ENCODE measurements at places on chromosomes 4 and X.

DNA sequence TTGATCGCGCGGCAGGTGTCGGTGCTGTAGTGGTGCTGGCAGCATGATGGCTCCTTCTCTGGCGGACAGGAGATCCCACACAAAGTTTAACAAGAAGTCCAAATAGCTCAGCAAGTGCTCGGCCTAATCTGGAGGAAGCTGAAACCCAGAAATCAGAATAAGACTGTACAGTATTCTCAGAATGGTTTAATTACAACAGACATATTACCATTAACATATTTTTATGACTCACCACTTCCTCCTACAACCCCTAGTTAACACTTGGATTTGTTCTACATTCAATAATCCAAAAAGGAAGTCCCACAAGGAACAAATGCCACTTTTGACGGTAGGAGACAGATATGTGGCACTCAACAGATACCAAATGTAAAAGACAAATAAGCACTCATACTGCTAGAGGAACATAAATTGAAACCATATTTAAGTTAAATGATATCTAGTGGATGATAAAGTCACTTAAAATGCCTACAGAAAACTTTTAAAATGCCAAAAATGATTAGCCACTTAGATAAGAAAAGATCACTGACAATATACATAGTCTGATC lies 91.2 kb downstream of the HUWE1 start:
- no peak for DNase-seq
- no peak overlapping the region for H3K4me3 ChIP-seq
- no peak overlapping the region for H3K27ac ChIP-seq
- no peaks in the 10 kb centered on the region for H3K4me1 ChIP-seq
- H3K36me3 ChIP-seq = peaks cover 20% of the 10 kb centered on the region

- DNase-seq = no peak
- no peak overlapping the region for H3K27ac ChIP-seq
- H3K36me3 ChIP-seq = no peaks in the 10 kb centered on the region
- no peak overlapping the region for H3K4me3 ChIP-seq
- no peaks in the 10 kb centered on the region for H3K4me1 ChIP-seq
These were observed 14.0 kb downstream of the PF4 start for GRCh38 chr4:73967866-73968265.

- no peak for DNase-seq
- no peak overlapping the region for H3K27ac ChIP-seq
- H3K27me3 ChIP-seq = no peaks in the 10 kb centered on the region
- no peak overlapping the region for H3K4me3 ChIP-seq
- H3K4me1 ChIP-seq = no peaks in the 10 kb centered on the region
These were observed 103.3 kb upstream of the FAT1 start for GRCh38 chr4:186826846-186827533.

- H3K4me1 ChIP-seq = no peaks in the 10 kb centered on the region
- no peaks in the 10 kb centered on the region for H3K36me3 ChIP-seq
- DNase-seq = no peak
- no peak overlapping the region for H3K27ac ChIP-seq
- no peak overlapping the region for H3K4me3 ChIP-seq
These were observed 8.4 kb upstream of the PRPS1 start for GRCh38 chrX:107619885-107620322.

DNA sequence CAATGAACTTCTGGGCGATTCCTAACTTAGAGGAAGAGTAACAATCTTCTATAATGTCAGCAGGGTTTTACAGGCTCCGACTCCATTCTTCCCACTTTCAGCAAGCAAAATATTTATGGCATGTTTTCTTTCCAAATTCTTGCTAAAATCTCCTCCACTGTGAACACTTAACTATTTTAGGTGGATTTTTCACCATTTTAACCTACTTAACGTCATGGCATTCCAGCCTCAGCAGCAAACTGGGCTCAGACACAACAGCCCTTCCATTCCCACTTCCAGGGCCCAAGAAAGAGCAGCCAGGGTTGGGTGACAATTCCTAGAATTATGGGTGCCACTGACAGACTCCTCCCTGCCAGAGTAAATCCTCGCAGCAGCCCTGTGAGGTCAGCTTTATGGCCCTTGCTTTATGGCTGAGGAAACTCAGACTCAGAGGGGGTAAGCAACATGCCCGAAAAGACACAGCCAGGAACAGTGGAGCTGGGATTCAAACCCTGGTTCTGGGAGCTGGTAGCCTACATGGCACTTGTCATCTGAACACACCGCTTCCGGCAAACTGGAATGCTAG lies 112.8 kb upstream of the MAP3K15 start:
- no peaks in the 10 kb centered on the region for H3K4me1 ChIP-seq
- H3K27me3 ChIP-seq = no peaks in the 10 kb centered on the region
- no peaks in the 10 kb centered on the region for H3K36me3 ChIP-seq
- H3K4me3 ChIP-seq = no peak overlapping the region

DNA sequence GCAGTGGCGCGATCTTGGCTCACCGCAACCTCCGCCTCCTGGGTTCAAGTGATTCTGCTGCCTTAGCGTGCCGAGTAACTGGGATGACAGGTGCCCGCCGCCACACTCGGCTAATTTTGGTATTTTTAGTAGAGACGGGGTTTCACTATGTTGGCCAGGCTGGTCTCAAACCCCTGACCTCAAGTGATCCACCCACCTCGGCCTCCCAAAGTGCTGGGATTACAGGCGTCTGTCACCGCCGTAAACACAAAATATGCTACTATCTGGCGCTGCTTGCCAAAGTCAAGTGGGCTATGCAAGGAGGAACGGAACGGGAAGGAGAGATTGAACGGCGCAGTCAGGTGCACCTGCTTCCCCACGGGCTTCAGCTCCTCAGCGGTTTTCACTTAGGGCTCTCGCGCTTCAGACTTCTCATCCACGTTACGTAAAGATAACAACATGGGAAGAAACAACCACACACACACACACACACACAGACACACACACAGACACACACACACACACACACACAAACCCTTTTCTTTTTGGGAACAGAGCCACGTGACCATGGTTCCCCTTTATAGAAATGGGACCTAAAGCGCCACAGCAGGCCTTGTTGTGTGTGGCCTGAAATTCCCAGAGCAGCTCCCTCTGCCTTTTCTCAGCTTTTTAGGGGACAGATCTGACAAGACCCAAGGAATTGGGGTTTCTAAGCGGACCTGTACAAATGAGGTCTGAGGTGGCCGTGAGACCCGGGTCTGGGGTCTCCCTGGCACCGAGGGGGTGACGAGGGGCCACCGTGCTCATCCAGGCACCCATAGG lies 1.5 kb downstream of the P2RY8 start:
- H3K4me1 ChIP-seq = no peaks in the 10 kb centered on the region
- H3K27ac ChIP-seq = no peak overlapping the region
- no peak for DNase-seq
- no peaks in the 10 kb centered on the region for H3K36me3 ChIP-seq

- DNase-seq = no peak
- no peaks in the 10 kb centered on the region for H3K36me3 ChIP-seq
- H3K27ac ChIP-seq = no peak overlapping the region
- H3K27me3 ChIP-seq = no peaks in the 10 kb centered on the region
- no peak overlapping the region for H3K4me3 ChIP-seq
- no peaks in the 10 kb centered on the region for H3K4me1 ChIP-seq
These were observed 2725.5 kb downstream of the ARAP2 start for GRCh38 chr4:33518856-33519255.

- H3K36me3 ChIP-seq = no peaks in the 10 kb centered on the region
- H3K27me3 ChIP-seq = no peaks in the 10 kb centered on the region
- no peaks in the 10 kb centered on the region for H3K4me1 ChIP-seq
- no peak for DNase-seq
These were observed 30.6 kb upstream of the ANTXR2 start for GRCh38 chr4:80103629-80104028.

DNA sequence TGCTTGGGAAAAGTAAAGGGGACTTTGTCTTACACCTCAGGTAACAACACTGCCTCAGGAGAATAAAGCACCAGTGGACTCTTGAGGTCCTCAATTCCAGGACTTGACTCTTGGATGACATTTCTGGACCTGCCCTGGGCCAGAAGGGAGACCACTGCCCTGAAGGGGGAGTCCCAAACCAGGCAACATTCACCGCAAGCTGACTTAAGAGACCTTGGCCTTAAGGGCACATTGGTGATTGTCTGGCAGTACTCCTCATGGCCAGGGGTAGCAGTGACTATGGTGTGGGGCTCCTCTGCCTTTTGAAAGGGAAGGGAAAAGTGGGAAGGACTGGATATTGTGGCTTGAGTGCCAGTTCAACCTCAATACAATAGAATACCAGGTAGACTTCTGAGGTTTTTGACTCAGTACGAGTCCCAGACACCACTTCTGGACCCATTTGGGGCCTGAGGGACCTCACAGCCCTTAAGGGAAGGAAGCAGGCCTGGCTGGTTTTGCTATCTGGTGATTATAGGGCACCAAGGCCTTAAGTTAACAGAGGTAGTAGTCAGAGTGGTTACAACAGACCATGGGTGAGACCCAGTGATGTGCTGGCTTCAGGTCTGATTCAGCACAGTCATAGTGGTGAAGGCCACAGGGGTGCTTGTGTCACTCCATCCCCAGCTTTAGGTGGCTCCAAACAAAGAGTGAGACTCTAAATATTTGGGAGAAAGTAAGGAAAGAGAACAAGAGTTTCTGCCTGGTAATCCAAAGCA lies 121.2 kb upstream of the TET2 start:
- H3K4me3 ChIP-seq = no peak overlapping the region
- DNase-seq = peak; percentile 73
- no peaks in the 10 kb centered on the region for H3K27me3 ChIP-seq
- no peaks in the 10 kb centered on the region for H3K4me1 ChIP-seq
- no peak overlapping the region for H3K27ac ChIP-seq

DNA sequence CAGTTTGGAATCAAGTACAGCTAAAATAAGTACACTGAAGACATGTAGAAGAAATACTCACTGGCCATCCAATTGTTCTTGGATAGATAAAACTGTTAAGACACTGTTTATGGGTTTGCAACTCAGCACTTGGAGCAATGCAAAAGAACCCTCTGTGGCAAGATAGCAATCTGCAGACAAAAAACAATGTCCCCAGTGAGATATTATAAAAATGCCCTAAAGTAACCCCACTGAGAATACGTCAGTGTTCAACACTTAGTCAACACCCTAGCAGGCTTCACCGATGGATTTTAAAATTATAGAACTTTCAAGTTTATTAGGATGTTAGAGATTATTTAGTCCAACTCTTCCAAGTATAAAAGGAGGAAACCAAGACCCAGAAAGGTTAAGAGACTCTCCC lies 47.5 kb upstream of the NDP start:
- H3K27ac ChIP-seq = no peak overlapping the region
- H3K4me1 ChIP-seq = no peaks in the 10 kb centered on the region
- no peak overlapping the region for H3K4me3 ChIP-seq
- no peaks in the 10 kb centered on the region for H3K27me3 ChIP-seq

- H3K27me3 ChIP-seq = no peaks in the 10 kb centered on the region
- no peak overlapping the region for H3K27ac ChIP-seq
- no peak overlapping the region for H3K4me3 ChIP-seq
- no peak for DNase-seq
- no peaks in the 10 kb centered on the region for H3K36me3 ChIP-seq
These were observed 4.7 kb upstream of the GPR78 start for GRCh38 chr4:8575457-8575856.

DNA sequence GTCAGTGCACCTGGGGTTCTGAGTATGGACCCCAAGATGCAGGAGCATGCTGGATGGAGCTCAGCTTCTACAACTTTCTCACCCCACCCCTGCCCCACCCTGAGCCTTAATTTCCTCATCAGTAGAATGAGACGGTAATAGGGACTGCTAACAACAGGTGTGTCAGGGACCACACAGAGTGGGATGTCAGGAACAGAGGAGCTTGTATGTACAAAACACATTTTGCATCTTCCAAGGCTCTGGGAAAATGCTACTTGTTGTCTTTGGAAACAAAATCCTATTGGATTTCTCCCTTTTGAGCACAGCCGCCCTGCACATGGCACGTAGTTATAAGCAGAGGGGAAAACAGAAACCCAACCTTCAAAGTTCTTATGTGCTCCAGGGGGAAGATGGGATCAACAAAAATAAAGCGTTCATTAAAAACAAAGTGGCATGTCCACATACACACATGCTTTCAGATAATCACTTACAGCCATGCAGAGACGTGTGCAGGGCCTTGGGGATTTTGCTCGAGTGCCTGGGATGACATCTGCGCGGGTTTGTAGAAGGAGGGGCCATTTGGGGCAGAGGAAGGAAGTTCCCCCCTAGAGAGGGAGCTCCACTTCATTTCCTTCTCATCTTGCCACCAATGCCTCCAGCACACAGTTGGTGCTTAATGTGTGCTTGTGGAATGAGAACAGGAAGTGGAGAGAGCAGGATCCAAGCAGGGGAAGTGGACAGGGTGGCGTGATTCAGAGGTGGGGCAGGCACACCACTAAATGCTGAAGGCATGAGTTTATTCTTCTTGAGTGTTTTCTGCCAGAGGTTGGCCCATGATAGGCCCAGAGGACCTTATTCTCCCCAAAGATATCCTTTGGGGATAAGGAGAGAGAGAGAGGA lies 138.9 kb downstream of the SMIM20 start:
- DNase-seq = no peak
- H3K36me3 ChIP-seq = no peaks in the 10 kb centered on the region
- H3K27ac ChIP-seq = no peak overlapping the region
- H3K4me3 ChIP-seq = no peak overlapping the region
- no peaks in the 10 kb centered on the region for H3K4me1 ChIP-seq

- H3K4me1 ChIP-seq = no peaks in the 10 kb centered on the region
- no peak overlapping the region for H3K27ac ChIP-seq
- H3K36me3 ChIP-seq = no peaks in the 10 kb centered on the region
- H3K27me3 ChIP-seq = no peaks in the 10 kb centered on the region
These were observed 32.1 kb upstream of the RBM47 start for GRCh38 chr4:40661803-40662202.

DNA sequence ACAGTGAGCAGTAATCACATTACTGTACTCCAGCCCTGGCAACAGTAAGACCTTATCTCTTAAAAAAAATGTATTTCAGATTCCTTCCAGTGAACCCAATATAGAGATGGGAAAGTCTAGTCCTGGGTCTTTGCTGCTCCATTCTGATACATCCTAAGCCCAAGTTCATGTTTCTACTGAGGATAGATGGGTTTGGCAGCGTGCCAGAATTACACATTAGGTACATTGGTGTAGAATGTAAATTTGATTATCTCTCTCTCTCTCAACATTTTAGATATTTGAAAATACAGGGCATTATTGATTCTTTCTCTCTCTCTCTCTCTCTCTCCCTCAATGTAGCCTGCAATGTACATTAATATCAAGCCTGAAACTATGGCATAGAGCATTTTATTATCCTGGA lies 43.5 kb upstream of the ZNF330 start:
- no peak overlapping the region for H3K4me3 ChIP-seq
- no peaks in the 10 kb centered on the region for H3K36me3 ChIP-seq
- H3K27me3 ChIP-seq = no peaks in the 10 kb centered on the region
- H3K27ac ChIP-seq = no peak overlapping the region

Measured in mesendoderm (in vitro differentiated cells).